ENCODE measurements at places on chromosomes 11 and 22. TPM values are rescaled to one million over a fixed set of nuclear protein-coding genes. Genes with fewer than 3 reads are reported as not detected.

Gene OR4D5
- not detected for total RNA-seq

Gene SHANK2
- 0.09 TPM for total RNA-seq

Gene RFPL3
- total RNA-seq, result not detected

Gene POU2F3
- not detected for total RNA-seq

Gene KRTAP5-7
- 0.11 TPM for total RNA-seq

Gene RFPL1
- 0.09 TPM for total RNA-seq

Gene ACTN3
- not detected for total RNA-seq

Gene DEUP1
- total RNA-seq, result not detected

Gene OR51M1
- not detected for total RNA-seq

Gene OR10A2
- total RNA-seq, result not detected

Gene BCO2
- total RNA-seq, result 1.1 TPM

Gene OR6T1
- total RNA-seq, result not detected

Gene ACRV1
- total RNA-seq, result not detected

Gene CD248
- 0.09 TPM for total RNA-seq

Gene FANCF
- total RNA-seq, result 10.0 TPM

Gene ADM2
- 0.09 TPM for total RNA-seq

Gene PAX6
- not detected for total RNA-seq

Gene C11orf16
- total RNA-seq, result not detected

Gene MRGPRF
- total RNA-seq, result not detected

Gene BRSK2
- total RNA-seq, result 0.17 TPM

Gene LINC01488
- under 0.01 TPM for total RNA-seq

Gene MIF
- total RNA-seq, result 163 TPM

Gene TSSC4
- total RNA-seq, result 42.1 TPM

Gene TRIM6
- total RNA-seq, result 1.5 TPM

Gene NUCB2
- 47.9 TPM for total RNA-seq

Gene PKDREJ
- under 0.01 TPM for total RNA-seq

Gene SCO2
- total RNA-seq, result 2.0 TPM

Gene OR51F1
- not detected for total RNA-seq

Gene CHRDL2
- total RNA-seq, result 0.77 TPM

Gene OR2AG2
- not detected for total RNA-seq

Gene TMEM121B
- total RNA-seq, result under 0.01 TPM

Gene GPR137
- total RNA-seq, result 7.7 TPM

Gene LARGE2
- not detected for total RNA-seq

Gene TEX54
- not detected for total RNA-seq

Gene YAP1
- total RNA-seq, result 87.6 TPM

Gene DKK3
- 305 TPM for total RNA-seq

Gene MPZL2
- 2.9 TPM for total RNA-seq

Gene DEPDC7
- 0.11 TPM for total RNA-seq

Gene LDLRAD3
- 6.0 TPM for total RNA-seq

Gene OR8D4
- not detected for total RNA-seq

Gene SHANK3
- total RNA-seq, result 17.3 TPM

Gene IFITM1
- 0.09 TPM for total RNA-seq

Gene SLCO2B1
- 6.7 TPM for total RNA-seq

Gene SERPIND1
- total RNA-seq, result not detected

Gene TSPAN18
- 29.3 TPM for total RNA-seq

Gene RIC8A
- 143 TPM for total RNA-seq

Data from dermis lymphatic vessel endothelial cell (primary cell).